WERI-Rb-1 (cell line): ENCODE measurements at places on chromosomes 3 and 15.

DNA sequence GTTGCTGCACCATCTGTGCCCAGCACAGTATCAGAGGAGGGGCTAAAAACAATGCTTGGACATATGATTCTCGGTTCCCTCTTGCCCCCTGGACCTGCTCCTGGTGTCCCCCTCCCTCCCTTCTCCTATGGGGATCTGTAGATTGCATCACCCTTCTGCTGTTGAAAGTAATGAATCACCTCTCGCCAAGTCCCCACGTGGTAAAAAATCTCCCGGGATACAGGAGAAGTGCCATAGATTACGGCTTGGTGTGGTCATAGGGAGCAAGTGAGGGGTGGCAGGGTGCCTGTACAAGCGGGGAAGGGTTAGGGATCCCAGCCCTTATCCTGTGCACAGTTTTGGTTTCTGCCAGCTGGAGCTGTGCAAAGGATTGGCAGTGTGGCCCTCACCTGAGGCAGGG, 37.7 kb downstream of the AMOTL2 start:
- no peak for DNase-seq

- DNase-seq, result no peak
These were observed 22.6 kb upstream of the MANF start for GRCh38 chr3:51362476-51362875.

- DNase-seq, result no peak
These were observed 42.2 kb upstream of the PLCL2 start for GRCh38 chr3:16842272-16843270.

DNA sequence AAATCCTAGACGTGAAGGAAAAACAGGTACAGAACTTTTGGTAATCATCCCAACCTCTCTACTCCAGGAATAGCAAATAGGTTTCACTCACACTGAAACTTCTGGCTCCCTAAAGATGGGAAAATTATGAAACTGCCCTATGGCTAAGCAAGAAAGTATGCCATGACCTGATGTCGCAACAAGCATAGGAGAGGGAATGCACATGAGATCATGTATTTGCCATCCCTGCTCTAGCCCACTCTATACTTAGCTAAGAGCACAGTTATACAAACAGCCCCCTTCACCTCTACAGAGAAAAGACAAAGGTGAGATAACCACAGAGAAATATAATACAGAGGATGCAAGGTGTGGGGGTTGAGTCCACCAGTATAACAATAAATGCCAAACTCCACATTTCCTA, 102.7 kb downstream of the TBC1D5 start:
- DNase-seq, result no peak

DNA sequence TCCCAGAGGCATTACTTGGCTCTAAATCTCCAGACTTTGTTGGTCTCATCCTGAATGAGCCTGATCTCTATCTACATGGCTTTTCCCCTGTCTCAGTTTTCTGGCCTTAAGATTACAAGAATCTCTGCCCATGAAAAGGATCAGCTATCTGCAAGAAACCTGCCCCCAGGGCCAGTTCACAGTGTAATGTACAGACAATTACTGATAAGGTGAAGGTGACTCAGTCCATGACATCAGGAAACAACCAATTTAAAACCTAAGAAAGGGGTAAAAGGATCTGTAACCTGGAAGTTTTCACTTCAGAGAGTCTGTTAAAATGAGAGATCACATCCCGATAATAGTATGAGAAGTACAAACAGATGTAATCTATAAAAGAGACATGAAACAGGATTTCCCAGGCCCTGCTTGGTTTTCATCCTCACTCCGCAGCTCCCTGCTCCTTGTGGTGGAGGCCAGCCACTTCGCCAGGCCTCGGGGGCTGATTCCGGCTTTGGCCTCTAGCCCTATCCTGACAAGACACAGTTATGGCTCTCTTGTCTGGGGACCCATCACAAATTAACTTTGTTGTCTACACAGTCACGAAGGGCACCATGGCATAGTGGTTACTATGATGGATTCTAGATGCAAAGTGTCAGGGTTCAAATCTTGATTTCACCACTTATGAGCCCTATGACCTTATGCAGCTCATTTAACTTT, 136.9 kb downstream of the THSD4 start:
- no peak for DNase-seq

- no peak for DNase-seq
These were observed 547.6 kb upstream of the AGTR1 start for GRCh38 chr3:148150141-148150540.

GRCh38 chr3:150248116-150248887, 159.8 kb upstream of the TSC22D2 start:
- no peak for DNase-seq

GRCh38 chr3:191380001-191380400, 49.7 kb upstream of the UTS2B start:
- no peak for DNase-seq

- no peak for DNase-seq
These were observed 29.5 kb upstream of the USP3 start for GRCh38 chr15:63474810-63475316.

DNA sequence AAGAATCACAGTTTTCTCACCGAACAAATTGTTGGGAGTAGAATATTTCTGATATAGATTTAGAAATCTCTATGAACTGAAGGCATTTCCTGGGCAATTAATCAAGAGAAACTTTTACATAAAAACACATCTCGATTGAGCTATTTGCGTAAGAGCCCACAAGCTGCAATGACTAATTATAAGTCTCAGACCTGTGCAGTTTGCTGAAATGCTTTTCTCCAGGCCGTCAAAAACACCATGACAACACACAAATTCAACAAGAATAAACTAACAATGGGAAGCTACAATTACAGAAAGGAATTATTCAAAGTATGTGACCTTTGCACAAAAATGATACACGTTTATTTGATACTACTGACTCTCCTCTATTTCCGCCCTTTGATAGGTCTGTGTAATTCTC, 481.2 kb upstream of the WNT5A start:
- DNase-seq, result no peak

- DNase-seq, result no peak
These were observed 312.3 kb downstream of the SV2B start for GRCh38 chr15:91412138-91412928.

- no peak for DNase-seq
These were observed 130.1 kb downstream of the EEFSEC start for GRCh38 chr3:128283421-128283820.

DNA sequence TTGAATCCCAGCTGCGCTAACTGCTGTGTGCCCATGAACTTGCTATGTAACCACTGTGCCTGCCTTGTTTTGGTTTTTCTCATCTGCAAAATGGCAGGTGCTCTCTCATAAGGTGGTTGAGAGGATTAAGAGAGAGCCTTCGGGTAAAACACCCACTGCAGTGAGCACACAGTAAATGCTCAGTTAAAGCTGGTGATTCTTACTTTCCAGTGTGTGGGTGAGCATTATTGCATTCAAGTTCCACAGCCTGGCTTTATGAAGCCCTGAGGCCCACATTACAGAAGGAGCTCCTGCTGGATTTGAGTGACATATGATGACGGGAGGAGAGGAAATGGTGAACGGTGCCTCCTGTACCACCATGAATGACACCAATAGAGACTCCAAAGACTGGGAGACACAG, 83.5 kb upstream of the SEC13 start:
- no peak for DNase-seq

DNA sequence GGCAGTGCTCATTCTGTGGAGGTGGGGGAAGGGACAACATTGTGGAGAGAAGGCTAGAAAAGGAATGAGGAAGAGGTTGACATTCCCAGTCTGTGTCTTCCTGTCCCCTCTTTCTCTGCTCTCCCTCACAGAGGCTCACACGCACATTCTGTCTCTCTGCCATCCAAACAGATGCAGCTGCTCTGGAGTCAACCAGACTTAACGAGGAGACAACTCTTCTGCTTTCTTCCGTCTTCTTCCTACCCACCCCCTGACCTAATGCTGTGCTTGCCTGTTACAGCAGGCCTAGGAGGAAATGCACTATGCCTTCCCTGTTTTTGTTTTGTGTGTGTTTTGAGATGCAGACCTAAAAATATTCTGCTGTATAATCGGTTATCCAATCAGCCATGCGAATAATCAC, 121.9 kb downstream of the CACNA1D start:
- DNase-seq, result no peak

- no peak for DNase-seq
These were observed 118.6 kb upstream of the GADL1 start for GRCh38 chr3:31013090-31013489.

- no peak for DNase-seq
These were observed 5.6 kb downstream of the RAB6B start for GRCh38 chr3:133890037-133890436.

GRCh38 chr3:143934791-143935190, 36.8 kb upstream of the DIPK2A start:
- no peak for DNase-seq

GRCh38 chr3:126661532-126662364, 6.8 kb upstream of the TXNRD3 start:
- DNase-seq, result no peak

DNA sequence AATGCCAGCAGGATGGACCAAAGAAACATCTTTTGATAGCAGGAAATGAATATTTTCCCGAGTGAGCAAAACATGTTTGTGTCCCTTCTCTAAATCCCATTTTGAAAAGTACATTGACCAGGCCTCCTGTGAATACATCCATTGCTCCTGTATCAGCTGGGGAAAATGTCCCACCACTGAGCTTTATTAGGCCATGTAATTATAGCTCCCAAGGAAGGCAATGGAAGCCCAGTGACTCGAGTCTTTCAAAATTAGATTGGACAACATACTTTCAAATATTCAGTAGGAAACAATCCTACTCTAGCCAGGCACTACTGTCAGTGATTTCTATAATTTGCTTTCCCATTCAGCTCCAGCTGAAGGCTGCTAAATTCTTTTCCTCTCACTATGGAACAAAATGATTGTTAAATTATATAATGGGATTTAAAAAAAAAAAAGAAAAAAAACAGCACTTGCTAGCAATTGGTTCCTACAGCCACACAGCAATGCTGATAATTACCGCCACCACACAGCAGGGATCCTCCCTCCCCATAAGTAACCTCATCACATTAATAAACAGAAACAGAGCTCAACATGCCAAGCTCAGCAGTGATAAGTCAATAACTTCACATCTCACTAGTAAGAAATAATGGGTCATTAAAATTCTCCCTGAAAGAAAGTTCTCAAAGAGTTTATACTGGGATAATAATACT, 172.4 kb upstream of the SLC2A2 start:
- DNase-seq, result no peak

DNA sequence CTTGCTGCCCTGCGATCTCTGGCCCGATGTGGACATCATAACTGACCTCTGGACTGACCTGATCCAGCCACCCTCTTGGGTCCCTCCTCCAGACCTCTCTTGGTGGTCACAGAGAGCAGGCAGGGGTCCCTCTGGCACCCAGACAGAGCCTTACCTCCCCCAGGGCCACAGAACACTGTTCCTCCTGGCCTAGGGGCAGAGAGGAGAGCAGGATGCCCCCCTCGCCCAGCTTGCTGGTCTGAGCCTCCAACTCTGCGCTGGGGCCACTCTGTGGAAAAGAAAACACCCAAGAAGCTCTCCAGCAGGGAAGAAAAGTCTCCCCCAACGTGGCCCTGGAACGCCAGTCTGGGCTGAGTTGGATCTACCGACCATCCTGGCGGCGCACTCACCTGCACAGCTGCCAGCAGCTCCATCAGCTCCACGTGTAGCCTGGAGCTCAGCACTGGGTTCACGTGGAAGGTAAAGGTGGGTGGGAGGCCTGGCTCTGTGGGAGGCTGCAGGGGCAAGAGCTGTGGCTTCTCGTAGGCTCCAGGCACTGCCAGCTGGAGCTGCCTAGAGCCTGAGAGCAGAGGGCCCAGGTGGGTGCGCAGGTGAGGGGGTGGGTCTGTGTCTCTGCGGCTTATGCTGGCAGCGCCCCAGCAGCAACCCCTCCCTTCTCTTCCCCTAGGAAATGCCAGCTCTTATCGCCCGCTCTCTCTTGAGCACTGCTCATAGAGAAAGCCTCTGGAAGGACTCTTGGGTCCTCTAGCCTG, 6.0 kb downstream of the PLA2G4F start:
- no peak for DNase-seq

GRCh38 chr15:40762919-40763800, 708 bp upstream of the GCHFR start:
- DNase-seq, result peak; percentile 71

- no peak for DNase-seq
These were observed 35.7 kb downstream of the FLNB start for GRCh38 chr3:58043933-58044332.

DNA sequence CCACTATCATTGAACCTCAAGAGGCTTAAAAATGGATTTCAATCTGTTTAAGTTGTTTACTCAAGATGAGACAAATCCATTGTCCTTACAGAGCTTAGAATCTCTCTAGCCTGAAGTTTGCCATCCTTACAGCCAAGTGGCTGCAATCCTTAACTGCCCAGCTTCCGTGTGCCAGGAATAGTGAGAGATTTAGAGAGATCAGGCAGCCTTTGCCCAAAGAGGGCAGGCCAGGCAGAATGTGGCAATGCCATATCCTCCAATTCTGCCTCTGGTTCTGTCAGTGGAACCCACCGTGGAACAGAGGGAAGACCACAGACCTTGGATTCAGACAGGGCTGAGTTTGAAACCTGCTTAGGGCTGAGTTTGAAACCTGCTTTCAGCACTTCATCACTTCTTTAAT, 374.3 kb downstream of the VPS13C start:
- no peak for DNase-seq

GRCh38 chr3:130975251-130975650, 51.4 kb downstream of the ASTE1 start:
- no peak for DNase-seq

DNA sequence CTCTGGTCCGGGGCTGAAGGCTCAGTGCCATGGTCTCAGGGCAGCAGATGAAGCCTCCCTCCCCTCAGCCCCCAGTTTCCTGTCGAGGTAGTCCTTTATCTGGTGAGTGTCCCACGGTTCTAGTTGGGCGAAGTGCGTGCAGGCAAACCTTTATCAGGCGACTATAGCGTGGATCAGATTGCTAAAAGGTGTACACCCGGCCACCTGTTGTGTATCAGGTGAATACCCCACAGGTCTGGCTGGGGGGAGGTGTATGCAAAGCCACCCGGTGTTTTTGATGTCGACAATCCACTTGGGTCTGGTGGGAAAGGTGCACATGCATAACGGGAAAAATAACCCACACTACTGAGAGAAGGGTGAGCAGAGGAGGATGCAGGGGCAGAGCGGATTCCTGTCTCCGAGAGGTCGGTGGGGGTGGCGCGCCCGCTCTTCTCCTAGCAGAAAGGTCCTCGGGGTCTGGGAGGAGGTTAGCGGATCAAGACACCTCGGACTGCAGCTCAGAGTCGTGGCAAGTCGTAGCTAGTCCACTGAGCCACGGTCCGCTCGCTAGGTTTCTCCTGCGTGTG, 507 bp downstream of the SLC12A6 start:
- DNase-seq, result peak; percentile 18

DNA sequence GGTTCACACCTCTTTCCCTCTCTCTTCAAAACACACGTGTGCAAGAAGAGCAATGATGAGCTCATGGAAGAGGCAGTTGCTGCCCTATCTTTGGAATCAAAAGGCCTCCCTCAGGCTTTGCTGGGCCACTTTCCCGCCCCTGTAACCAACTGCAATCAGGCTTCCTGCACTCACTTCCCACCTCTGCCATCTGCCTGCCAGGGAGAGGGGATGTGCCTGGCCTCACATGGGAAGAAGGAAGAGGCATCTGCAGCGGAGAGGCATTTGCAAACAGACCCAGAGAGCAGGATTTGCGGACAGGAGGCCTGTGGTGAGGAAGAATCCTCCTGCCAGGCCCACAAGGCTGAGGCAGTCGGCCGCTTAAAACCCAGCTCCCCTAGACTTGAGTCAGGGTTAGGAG, 175.6 kb upstream of the ATP10A start:
- DNase-seq, result no peak
